WERI-Rb-1 (cell line): ENCODE measurements at places on chromosomes 1 and 21.

DNA sequence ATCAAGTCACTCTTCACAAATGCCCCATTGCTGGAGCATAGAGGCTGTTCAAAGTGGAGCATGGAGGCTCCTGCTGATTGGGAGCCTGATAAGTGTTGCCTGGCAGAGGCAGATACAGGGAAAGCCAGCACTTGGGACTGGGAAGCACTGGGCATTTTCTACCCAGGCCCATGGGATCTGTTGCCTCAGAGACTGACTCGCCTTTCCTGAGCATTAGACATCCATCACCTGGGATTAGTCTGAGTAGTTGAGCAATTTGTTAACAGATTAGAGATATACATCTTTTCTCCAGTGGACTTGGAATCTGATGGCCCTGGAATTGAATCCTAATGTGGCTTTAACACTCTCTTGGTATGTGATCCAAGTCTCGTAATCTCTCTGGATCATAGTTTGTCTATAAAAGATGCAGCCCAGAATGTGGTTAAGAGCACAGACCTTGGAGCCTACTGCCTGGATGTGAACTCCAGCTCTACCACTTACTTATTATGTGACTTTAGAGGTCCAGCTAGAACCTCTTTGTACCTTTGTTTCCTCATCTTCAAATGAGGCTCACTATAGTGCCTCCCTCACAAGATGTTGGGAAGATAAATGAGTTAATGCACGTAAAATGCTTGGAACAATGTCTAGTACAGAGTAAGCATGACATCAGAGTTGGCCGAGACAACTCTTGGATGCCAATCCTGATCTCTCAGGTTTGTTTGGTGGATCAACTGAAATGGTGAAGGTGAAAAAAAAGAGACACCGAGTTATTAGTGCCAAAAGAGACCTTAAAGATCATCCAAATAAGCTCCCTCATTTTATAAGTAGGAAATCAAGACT, 38.3 kb upstream of the NRDC start:
- DNase-seq, result peak; percentile 76

- no peak for DNase-seq
Measured at GRCh38 chr1:191453487-191453886, 704.8 kb upstream of the RGS18 start.

GRCh38 chr1:9916452-9916851, 6.4 kb upstream of the CTNNBIP1 start:
- DNase-seq, result no peak

GRCh38 chr1:22600071-22600816, 36.2 kb upstream of the C1QA start:
- no peak for DNase-seq

- DNase-seq, result no peak
Measured at GRCh38 chr1:181396811-181397210, 86.5 kb upstream of the CACNA1E start.

GRCh38 chr1:68459796-68460195, 10.0 kb upstream of the RPE65 start:
- DNase-seq, result no peak

DNA sequence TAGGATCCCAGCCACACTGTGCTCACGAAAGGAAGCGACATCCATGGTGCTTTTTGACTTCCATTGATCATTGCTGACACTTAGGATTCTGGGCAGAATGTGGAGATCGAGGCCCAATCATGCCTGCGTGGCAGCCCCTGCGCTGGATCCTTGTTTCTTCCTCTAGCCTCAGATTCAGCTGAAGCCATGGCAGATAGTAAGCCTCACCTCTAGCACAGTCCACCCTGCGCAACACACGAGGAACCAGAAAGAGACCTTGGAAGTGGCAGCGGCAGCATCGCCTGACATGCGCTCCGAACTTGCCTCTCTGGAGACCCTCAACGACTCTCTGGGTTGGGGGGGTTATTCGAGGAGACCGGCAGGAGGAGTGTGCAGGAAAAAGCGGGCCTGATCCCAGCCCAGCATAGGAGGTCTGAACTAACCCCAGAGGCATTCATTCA, 10.6 kb downstream of the HLX start:
- DNase-seq, result no peak

DNA sequence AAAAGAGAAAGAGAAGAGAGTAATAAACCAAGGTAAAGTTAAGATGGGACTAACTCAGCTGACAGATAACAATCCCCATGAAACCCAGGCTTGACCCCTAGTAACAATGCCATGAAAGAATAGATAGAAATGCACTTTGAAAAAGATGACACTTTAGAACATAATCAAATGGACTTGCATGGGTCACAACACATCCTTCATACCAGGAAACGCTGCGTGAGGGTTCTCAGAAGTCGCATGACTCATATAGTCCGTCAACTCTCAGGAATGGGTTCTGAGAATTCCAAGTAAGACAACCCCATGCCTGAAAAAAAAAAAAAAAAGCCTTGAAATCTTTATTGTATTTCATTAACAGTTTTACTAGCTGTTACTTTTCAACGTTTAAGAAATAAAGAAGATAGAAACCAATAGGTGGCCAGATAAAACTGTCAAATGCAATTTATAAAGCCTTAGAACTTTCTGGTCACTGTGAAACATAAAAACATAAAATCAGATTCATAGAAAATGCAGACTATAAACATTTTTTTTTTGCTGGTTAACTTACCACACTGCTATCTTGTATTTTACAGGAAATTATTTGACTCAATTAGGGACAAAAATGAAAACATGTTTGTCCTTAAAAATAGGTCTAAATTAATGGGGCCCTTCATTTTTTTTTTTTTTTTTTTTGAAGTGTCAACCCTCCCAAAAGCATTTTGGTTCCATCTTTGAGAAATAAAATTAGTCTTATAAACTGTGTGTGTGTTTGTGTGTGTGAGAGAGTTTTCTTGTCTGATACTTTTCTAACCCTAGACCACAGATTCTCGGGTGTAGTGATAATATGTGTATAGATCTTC, 202.1 kb downstream of the NCAM2 start:
- no peak for DNase-seq

DNA sequence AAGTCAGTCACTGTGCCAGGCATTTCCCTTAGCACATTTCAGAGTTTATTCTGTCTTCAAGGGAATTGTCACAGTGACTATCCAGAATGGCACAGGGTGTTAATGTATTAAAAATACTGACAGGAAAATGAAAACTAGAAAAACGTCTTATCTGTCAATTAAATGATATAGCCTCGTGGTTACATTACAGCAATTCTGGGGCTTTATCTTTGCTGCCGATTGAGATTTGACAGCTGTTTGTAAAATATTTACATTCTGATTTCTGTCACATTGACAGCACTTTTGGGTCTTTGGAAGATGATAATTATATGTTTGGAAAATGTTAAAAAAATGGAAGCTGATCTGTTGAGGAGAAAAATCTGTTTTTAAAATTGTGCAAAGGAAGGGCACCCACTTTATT, 250.0 kb downstream of the CHRM3 start:
- no peak for DNase-seq
